ENCODE measurements at places on chromosomes 7 and 10. TPM values are rescaled to one million over a fixed set of nuclear protein-coding genes. Genes with fewer than 3 reads are reported as not detected.

ADGRA1 gene
- 1.9 TPM for total RNA-seq

SKIDA1 gene
- 0.87 TPM for total RNA-seq

CBLL1 gene
- total RNA-seq, result 25.6 TPM

GHRHR gene
- total RNA-seq, result not detected

PILRA gene
- total RNA-seq, result 1.6 TPM

CHAT gene
- total RNA-seq, result 3.8 TPM
